ENCODE measurements at places on chromosomes 6 and 20.

DNA sequence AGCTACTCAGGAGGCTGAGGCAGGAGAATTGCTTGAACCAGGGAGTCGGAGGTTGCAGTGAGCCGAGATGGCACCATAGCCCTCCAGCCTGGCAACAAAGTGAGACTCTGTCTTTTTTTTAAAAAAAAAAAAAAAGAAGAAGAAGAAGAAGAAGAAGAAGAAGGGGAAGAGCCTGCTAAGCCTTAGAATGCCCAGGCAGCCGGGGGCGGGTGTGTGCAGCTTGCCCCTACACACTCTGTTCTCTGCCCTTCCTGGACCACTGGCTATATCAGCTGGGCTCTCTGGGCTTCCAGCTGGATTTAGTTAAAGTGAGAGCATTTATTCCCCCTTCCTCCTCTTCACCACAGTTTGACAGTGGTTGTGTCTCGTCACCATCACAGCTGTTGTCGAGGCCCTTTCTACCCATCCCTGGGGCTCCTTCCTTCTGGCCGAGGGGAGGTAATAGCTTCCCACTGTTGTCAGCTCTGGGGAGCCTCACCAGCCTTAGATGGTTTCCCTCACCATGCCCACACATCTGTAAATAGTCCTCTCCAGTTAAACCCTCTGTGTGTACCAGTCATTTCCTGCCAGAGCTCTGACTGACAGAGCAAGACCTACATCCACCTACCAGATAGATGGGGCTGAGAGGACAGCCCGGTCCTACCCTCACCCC lies 77.6 kb downstream of the TRERF1 start:
- no peak for DNase-seq

GRCh38 chr6:110332281-110332680 lies 25.9 kb downstream of the METTL24 start:
- DNase-seq, result no peak

GRCh38 chr6:116278854-116279231 lies 887 bp downstream of the TSPYL1 start:
- DNase-seq, result no peak

GRCh38 chr6:108001696-108002231 lies 43.8 kb upstream of the SEC63 start:
- no peak for DNase-seq

DNA sequence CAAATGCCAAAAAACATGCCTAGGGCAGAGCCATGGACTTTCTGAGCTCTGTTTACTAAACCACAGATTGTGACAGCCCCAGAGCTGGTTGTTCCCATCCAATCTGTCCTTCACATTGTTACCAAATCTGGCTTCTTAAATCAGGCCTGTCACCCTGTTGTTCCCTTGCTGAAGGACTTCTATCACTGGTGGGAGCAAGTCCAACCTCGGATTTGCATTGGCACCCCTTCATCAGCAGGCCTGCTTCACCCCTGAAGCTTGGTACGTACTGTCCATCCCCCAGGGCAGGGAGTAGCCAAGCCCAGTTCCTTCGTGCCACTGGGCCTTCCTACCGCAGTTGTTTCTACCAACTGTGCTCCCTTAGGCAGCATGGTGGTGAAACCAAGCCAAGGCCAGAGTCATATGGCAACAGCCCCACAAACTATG lies 357.3 kb upstream of the JARID2 start:
- DNase-seq, result no peak

DNA sequence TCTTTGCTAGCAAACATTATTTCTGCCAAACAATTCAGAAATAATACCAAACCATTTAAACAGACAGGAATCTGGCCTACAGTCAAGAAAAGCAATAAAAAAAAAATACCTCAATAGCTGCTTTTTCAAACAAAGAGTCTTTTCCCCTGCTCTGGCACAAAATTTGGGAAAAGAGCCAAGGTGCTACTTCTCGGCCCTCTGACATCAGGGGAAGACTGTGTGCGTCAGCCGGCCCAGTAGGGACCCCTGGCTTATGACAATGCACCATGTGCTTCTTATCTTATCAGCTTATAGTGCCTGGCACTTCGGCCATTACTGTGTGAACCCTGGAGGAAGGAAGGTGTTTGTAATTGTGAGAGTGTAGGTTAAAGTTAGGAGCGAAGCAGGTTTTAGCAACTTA lies 89.4 kb downstream of the PDE10A start:
- DNase-seq, result no peak

GRCh38 chr6:138194287-138194686 lies 24.0 kb downstream of the PBOV1 start:
- no peak for DNase-seq

- DNase-seq, result no peak
Measured at GRCh38 chr20:13396022-13396421, 174.9 kb downstream of the ISM1 start.

- no peak for DNase-seq
Measured at GRCh38 chr6:13289789-13290318, 38.5 kb downstream of the TBC1D7 start.

DNA sequence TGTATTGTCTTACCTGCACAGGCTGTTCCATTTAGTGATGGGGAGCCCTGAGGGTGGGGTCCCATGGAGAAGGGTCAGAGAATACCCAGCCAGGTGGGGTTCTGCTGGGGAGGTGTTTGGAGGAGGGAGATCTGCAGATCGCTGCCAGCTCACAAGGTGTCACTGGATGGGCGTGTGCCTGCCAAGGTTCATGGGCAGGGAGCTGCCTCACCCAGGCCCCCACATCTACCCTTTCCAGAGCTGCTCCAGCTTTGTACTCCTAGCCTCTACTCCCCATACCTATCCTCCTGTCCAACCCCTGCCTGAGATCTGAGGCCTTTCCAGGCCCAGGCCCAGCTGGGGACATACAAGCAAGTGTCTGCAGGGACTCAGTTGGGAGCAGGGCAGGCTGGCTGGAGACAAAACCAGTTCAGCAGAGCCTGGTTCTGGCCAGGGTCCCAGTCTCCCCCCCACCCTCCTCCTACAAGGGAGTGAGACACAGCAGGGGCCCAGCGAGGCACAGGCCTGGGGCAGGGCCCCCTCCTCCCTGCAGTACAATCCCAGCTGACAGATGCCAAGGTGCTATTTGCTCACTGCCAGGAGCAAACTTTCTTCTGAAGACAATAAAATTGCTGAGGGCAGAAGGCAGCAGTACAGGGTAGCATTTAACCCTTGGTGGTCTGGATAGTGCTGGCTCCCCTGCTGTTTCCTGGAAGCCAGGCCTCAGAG lies 19.7 kb downstream of the SPDEF start:
- DNase-seq, result no peak

- DNase-seq, result no peak
Measured at GRCh38 chr6:140671926-140672325, 1297.5 kb upstream of the CITED2 start.

- no peak for DNase-seq
Measured at GRCh38 chr6:21033575-21034026, 499.3 kb downstream of the CDKAL1 start.

- DNase-seq, result no peak
Measured at GRCh38 chr6:13538084-13538483, 36.3 kb upstream of the SIRT5 start.

DNA sequence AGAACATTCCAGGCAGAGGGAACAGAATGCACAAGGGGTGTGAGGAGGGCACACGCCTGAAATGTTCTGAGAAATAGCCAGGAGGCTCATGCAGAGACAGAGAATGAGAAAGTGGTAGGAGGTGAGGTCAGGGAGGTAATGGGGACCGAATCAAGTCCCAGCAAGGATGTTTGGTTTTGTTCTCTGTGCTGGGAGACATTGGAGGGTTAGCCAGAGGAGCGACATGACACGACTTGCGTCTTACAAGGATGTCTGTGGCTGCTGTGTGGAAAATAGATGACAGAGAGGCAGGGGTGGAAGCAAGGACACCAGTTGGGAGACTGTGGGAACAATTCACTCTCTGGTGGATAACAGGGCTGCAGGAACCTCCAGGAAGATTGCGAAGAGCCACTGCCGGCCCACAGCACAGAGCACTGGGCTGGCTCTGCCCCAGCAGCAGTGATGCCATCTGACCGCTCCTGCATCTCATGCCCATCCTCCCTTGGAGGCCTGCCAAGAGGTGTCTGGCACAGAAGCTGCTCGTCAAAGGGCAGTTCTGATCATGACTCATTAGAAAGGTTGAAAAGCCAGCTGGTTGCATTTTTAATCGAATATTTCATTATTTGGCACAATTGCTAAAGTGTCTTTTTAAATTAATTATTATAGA lies 57.7 kb upstream of the CD83 start:
- no peak for DNase-seq

- no peak for DNase-seq
Measured at GRCh38 chr6:32972353-32973143, 4.2 kb downstream of the BRD2 start.

DNA sequence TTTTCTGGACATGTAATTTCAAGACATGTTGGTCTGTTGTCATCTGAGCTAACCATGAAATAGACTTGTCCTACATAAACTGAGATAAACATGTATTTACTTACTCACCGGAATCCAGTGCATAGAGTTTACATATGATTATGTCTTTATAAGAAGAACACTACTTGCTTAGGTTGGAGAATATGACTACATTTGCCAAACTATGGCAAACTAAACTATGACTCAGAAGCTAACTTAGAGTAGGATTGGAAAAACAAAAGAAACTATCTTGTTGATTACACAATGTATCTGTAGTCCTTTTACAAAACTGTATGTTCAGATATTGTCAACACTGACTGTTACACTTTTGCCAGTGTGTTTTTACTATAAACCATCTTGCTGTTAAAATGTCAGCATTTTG lies 113.3 kb downstream of the CRYBG1 start:
- DNase-seq, result no peak

- no peak for DNase-seq
Measured at GRCh38 chr6:7204726-7205125, 97.0 kb downstream of the RREB1 start.

DNA sequence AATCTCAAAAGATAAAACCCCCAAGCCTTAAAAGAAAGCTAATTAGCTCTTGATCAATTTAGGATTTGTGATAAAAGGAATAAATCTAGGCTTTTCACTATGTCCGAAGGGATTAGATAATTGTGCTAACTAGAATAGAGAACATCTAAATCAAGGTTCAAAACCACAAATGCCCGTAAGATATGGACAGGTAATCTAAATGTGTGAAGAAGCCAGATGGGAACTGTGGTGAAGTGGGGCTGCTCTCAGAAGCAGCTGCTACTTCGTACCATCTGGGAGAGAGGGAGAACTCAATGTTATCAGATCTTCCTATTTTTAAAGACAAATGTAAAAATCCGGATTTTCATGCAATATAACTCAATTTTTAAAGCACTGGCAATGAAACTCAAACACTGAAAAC lies 44.2 kb downstream of the NCOA6 start:
- DNase-seq, result no peak

DNA sequence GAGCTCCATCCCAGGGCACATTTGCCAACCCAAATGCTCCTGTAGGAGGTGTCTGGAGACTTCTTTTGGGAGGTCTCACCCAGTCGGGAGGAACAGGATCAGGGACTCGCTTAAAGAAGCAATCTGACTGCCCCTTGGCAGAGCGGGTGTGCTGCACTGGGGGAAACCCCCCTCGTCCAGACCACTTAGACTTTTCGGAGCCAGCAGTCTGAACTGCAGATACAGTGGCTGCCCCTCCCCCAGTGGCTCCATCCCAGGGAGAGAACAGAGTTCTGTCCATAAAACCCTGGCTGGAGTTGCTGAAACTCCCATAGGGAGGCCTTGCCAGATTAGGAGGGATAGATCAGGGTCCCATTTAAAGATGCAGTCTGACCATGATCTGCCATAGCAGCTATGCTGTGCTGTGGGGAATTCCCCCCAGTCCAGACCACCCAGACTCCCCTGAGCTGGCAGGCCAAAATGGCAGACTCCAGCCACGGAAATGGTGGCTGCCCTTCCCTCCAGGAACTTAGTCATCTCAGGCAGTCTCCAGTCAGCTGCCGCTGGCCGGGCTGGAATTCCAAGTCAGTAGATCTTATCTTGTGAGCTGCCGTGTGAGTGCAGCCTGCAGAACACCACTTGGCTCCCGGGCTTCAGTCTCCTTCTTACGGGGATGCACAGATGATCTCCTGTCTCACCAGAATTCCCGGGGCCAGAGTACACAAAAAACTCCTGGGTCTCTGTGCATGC lies 278.1 kb upstream of the SASH1 start:
- no peak for DNase-seq

GRCh38 chr6:82072751-82073150 lies 174.8 kb downstream of the IBTK start:
- no peak for DNase-seq

DNA sequence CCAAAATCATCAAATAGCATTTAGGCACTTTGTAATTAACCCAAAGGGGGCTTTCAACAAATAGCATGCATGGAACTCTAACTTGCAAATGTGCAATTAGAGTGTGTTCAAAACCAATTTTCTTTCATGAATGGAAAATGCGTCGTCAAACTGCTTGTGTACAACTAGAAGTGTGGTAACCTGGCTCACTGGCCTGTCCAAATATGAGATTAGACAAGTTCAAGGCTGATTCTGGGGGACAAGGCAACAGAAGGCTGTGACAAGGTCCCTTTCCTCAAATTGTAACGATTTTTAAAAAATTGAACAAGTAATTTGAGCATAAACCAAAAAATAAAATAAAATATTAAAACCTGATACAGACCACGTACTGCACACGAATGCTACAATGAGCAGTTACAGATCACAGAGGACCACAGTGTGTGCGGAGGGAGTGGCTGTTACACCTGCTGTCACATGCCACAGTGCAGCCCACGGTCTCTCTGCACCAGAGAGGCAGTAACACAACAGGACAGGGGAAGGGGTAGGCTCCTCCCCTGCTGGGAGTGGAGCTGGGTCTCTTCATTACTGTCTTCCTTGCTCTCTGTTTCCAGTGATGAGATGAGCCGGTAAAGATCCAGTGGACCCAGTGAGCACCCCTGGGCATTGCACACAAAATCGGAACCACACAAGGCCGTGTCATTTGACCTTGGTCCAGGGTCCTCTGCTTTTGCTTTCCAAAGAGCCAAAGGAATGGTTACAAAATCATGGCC lies 252.2 kb upstream of the PDE10A start:
- DNase-seq, result no peak

GRCh38 chr20:57711311-57711712 lies 1.5 kb upstream of the PMEPA1 start:
- no peak for DNase-seq

GRCh38 chr6:43683708-43684455 lies 3.7 kb downstream of the MRPS18A start:
- DNase-seq, result no peak

GRCh38 chr20:32063695-32064094 lies 11.7 kb downstream of the HCK start:
- no peak for DNase-seq

- DNase-seq, result no peak
Measured at GRCh38 chr6:46903175-46903574, 18.6 kb downstream of the ADGRF5 start.

DNA sequence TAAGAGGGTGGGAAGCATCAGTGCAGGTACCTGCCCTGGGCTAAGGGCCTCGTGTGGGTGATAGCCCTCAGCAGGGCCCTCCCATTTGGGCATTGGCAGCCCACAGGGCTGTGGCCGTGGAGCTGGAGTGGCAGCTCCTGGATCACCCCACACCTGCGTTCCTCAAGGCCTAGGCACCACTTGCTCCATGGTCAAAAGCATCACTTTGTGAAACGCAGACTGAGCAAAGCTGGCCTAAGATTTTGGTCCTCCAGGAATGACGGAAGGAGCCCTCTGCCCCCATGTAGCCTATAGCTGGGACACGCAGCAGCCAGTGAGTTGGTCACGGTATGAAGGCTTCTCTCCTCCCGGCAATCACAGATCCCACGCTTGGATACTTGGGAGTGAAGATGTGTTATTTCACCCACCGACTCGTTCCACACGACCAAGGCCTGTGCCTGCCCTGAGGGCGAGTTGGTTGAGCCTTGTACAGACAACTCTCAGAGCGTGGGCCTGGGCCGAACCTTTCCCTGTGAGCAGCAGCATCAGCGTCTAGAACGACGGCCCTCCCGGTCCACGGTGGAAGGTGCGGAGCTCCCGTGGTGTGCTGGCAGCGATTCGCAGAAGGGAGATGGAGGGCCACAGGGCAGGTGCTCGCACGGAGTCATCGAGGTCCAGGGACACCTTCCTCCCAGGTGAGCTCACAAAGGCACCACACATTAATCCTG lies 39.7 kb downstream of the THBS2 start:
- DNase-seq, result no peak
